ENCODE measurements at places on chromosomes 5 and 9. TPM values are rescaled to one million over a fixed set of nuclear protein-coding genes. Genes with fewer than 3 reads are reported as not detected.

DNA sequence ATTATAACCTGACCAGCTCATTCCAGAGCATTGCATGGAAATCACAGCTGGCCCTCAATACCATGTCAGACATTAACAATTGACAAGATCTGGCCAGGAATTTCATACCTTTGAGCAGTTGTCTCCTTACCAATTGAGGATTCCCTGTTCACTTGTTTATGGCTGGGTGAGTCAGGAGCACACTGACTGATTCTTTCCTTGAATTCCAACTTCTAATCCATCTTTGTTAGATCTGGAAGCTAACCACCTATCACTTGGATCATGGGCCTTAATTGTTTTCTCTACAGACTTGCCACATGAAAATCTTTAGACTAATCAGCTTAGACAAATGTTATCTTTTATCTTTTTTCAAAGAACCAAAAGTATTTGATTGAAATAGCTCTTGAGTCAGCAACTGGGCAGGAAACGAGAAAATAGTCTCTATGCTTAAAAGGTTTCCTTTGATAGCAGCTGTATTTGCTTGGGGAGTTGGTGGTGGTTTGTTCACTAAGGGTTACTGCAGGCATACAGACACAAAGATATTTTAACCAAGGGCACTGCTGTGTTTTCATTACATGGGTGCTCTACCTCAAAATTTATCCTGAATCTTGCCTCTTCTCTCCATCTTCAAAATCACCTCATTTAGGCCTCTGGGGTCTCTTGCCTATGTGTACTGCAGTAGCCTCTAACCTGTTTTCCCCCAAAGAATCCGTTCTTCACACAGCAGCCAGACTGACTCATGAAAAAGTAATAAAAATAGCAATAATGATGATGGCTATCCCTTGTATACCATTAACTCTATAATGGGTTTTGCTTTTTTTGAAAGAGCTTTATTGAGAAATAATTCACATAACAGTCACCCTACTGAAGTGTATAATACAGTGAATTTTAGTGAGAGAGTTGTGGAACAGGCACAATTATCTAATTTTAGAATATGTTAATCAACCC, 197.0 kb upstream of the NMUR2 start:
- DNase-seq = no peak

- peak; percentile 28 for DNase-seq
Observed at GRCh38 chr9:125513303-125513667, 193.7 kb downstream of the MAPKAP1 start.

EQTN gene
- total RNA-seq = 3.4 TPM

CD72 gene
- total RNA-seq = 0.56 TPM

ADAMTSL2 gene
- total RNA-seq = 0.30 TPM

TMEM252 gene
- not detected for total RNA-seq
